ENCODE measurements at places on chromosomes 5 and 9.

DNA sequence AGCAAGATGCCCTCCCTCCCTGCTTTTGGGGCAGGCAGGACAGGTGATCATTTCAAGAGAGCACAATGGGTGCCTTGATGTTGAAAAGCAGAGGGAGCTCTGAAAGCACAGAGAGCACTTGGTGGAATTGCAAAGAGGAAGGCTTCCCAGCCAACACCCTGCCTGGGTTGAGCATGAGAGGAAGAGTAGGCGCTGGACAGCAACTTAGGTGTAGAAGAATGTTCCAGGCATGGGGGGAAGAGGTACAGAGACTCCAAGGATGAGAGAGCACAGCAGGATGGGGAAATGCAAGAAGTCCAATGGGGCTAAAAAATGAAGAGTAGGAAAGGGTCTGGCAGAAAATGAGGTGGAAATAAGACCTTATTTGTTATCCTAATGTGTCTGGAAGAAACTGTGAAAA lies 144.8 kb downstream of the TRIM36 start:
- no peak for DNase-seq

DNA sequence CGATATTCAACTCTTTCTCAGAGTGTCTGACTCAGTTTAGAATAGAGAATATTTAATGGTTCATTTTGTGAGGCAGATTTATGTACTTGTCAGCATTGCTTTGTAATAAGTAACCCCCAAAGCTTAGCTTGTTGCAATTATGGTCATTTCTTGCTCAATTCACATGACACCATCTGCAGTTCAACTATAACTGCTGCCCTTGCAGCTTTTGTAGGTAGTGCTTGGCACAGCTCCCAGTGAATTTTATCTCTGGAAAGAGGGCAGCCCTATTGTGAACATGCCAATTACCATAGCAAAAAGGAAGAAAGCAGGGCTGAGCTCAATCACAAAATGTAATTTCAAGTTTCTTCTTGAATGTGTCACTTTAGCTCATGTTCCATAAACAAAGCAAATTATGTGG lies 1587.7 kb upstream of the ACO1 start:
- DNase-seq = no peak

DNA sequence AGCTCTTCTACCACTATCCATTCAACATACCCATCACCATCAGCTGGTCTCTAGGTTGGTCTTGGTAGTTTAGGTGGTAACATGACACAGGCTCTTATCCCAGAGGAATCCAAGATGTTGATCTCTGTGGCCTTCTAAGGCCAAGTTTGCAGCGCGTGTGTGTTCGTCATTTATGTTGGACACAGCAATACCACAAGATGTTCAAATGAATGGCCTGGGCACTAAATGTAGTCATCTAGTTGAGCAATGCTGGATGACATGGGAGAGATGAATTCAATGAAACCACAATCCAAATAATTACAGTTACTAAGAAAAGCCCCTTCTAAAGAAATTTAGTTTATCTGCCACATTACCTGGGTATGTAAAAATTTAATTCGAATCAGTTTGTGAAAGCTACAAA lies 292.4 kb downstream of the MRPS30 start:
- no peak for DNase-seq

DNA sequence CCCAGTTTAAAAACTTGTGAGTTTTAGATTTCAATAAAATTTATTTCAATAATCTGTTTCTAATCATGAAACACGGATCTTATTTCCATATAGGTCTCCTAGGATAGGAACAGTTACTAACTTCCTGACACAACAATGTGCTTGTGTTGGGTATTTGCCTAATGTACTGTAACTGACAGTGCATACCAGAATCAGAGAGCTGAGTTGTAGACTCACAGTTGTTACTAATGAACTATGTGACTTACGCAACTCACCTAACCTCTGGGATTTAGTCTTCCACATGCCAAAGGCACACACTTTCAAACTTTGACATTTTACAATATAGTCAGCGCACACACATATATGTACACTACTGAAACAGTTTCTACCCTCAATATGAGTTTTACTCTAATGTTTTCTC lies 77.7 kb downstream of the HOMER1 start:
- no peak for DNase-seq

DNA sequence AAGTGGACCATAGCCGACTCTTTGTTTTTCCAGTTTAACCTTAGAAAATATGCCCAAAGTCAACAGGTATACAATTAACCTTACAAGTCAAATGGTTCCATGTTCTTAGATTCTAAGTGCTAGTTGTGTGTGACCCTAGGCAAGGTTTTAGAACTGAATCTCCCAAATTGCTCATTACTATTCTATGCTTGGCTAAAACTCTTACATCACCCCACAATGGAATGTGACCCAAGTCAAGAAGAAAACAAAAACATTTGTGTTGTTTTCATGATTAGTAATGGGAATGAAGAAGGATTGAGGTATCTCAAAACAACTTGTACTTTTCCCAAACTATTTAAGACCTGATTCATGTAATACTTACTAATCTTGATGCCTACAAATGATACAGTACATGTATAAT lies 159.2 kb downstream of the ARRDC3 start:
- no peak for DNase-seq

- DNase-seq = peak; percentile 57
Measured at GRCh38 chr5:75668977-75669689, 48.1 kb downstream of the POC5 start.

- DNase-seq = no peak
Measured at GRCh38 chr5:57034201-57034916, 82.4 kb upstream of the MIER3 start.

- DNase-seq = no peak
Measured at GRCh38 chr9:105636331-105636730, 25.9 kb upstream of the TAL2 start.

GRCh38 chr9:78938821-78939220 lies 632.9 kb upstream of the TLE4 start:
- DNase-seq = no peak

GRCh38 chr5:24899180-24899579 lies 254.4 kb upstream of the CDH10 start:
- DNase-seq = no peak

DNA sequence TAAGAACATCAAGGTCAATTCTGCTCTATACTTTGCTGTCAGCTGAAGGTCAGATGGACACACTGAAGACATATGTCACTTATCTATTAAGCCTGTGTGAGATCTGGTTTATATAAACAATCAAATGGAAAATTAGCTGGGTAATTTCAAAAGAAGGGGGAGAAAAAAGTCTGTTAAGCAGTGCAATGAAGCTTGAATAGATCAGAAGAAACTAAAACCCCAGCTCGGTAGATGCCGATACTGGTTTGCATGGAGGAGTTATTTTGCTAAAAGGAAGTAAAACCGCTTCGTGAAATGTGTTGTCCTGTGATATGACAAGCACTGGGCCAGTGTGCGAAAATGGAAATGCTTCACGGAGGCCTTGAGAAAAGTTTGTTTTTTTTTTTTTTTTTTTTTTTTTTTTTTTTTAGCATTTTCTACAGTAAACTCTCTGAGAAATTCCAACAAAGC lies 148.8 kb downstream of the MEF2C start:
- DNase-seq = no peak

GRCh38 chr9:121878271-121878822 lies 214.8 kb downstream of the TTLL11 start:
- no peak for DNase-seq

- DNase-seq = no peak
Measured at GRCh38 chr9:36150574-36151315, 14.2 kb downstream of the GLIPR2 start.

DNA sequence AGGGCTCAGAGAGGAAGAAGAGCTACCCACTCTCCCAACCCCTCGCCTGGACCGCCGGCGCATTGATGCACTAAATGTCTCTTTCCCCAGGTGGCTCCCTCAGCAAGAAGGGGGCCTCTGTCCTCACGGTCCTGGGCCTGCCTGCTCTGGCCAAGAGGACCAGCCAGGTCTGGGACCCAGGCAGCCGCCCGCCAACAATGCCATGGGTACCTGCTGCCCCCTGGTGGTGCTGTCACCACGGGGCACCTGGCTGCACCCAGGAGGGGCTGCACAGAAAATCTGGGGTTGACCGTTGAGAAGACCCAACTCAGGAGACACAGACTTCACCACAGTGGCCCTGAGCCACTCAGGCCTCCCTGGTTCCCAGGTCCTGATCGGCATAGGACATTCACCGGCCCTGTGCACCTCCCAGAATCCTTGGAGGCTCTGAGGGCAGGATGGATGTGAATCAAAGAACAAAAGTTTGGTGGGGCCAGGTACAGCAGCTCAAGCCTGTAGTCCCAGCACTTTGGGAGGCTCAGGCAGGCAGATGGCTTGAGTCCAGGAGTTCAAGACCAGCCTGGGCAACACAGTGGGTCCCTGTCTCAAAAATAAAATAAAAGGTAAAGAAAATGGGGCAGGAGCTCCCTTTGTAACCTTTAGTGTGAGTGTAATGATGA lies 2.4 kb upstream of the VAV2 start:
- DNase-seq = peak; percentile 79

DNA sequence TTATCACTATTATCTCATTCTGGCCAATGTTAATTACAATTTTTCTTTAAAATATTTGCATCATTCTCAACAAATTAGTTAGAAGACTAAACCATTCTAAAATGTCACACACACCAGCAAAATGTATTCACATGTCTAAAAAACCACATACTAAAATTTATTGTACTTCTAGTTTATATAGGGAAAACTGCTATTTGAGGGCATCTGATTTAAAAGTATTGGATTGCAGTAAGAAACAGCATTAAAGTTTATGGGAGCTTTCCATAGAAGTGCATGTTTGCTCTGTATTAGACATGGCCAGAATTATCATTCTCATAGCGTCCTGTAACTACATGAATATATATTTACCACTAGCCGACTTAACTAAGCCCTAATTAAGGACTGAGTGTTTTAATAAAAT lies 150.3 kb downstream of the PBX3 start:
- no peak for DNase-seq
